EH (cell line): ENCODE measurements at places on chromosomes 3 and 15.

- DNase-seq = peak; percentile 45
Observed at GRCh38 chr3:171846597-171846996, 3.4 kb downstream of the TMEM212 start.

DNA sequence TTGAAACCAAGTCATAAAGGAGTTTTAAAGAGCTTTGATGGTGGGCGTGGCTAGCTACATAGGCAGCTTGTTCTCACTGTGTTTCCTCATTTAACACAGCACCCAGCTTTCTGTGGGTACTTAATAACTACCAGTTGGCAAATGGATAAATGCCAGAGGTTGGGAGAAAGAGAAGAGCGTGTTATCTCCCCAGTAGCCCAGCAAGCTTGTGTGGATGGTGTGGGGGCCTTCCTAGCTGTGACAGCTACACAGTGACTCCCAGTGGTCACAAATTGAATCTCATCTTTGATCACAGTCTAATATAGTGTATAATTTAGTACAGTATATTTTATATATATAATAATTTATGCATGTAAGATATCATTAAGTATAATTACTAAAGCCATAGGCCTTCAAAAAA is 984.1 kb downstream of the EPHA3 start:
- DNase-seq = no peak

GRCh38 chr3:114770874-114771273 is 376.2 kb downstream of the ZBTB20 start:
- DNase-seq = peak; percentile 50

- no peak for DNase-seq
Observed at GRCh38 chr3:140344601-140345205, 333.2 kb upstream of the TRIM42 start.

- no peak for DNase-seq
Observed at GRCh38 chr15:40413036-40413435, 7.4 kb downstream of the IVD start.

DNA sequence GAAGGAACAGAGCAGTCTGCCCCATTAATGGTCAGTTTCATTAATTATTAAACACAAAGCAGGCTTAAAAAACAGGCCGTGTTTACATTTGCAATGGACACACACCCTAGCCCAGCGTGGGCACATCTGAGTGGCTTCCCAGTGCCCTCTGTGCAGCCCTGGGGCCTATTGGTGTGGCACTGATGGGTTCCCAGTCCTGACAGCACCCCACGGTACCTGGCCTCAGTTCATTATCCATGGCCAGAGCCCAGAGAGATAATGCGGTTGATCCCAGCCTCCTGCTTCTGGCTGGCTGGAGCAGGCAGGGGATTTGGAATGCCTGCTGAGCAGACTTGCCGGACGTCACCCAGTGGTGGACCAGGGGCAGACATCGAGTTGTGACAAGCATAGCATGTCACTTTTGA is 110.5 kb upstream of the ABHD17C start:
- no peak for DNase-seq

GRCh38 chr3:150260398-150260710 is 147.7 kb upstream of the TSC22D2 start:
- no peak for DNase-seq

DNA sequence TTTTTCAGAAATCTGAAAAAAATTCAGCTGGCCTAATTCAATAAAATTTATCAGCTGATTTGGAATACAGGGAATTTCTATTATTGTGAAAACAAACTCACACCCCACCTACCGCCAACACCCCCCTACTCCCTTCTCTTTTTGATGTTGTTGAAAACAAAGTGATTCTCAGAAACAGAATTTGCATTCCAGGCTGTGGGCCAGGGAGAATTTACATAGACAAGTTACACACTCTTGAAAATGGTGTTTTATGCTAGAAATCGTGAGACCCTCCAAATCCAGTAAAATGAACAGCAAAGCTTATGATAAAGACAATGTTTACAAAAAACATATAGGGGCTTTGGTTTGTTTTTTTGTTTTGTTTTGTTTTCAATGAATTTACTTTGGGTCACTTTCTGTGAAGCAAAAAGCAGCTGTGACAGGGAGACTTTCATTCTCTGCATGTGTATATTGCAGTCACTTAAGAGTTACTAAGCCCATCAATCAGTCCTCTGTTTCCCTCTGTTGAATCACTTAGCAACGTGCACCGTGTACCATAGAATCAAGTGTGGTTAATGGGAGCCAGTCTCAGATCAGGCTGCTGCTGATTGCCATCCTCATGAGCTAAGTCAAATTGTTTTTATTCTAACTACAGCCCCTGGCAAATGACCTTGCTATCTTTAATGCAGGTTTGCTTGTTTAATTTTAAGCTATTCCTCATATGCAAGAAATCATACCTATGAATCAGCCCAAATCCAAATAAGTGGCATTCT is 159.8 kb downstream of the ALCAM start:
- DNase-seq = peak; percentile 53

DNA sequence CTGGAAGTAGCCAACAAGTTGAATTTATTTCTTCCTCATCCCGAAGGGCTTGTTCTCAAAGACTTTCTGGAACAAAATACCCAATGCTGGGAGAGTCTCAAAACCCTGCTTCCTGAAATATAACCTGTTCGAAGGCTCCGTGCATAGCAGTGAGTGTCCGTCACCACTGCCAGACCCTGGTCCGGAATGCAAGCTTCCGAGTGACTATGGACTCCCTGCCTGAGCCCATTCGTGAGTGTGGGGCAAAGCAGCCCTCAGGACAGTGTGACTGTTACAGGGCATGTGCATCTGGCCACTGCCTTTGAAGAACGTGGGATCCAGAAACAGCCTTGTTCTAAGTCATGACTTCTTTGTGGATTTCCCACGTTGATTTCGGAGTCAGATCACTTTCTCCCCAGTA is 214.5 kb upstream of the IGF1R start:
- no peak for DNase-seq

- peak; percentile 90 for DNase-seq
Observed at GRCh38 chr3:184168363-184169120, 6.1 kb upstream of the AP2M1 start.

DNA sequence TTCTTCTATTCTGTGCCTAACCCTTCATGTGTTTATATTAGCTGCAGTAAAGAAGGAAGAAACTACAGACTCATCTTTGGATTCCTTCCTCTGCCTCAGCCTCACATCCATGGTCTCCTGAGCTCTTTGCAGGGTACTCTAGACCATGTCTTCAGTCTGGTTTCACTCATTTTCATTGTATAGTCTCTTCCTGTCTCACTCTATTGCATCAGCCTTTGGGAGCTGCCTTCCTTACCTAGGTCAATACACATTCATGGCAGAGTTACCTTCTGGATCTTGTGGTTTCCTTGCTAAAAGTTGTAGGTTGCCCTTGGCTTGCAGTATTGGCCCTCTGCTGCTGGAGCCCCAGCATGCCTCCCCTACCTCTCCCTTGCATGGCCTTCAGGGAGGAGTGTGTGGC is 31.5 kb upstream of the SCAANT1 start:
- no peak for DNase-seq

GRCh38 chr3:190326930-190327329 is 4.7 kb upstream of the CLDN1 start:
- peak; percentile 51 for DNase-seq

- no peak for DNase-seq
Observed at GRCh38 chr3:33795131-33795530, 3.3 kb upstream of the PDCD6IP start.

DNA sequence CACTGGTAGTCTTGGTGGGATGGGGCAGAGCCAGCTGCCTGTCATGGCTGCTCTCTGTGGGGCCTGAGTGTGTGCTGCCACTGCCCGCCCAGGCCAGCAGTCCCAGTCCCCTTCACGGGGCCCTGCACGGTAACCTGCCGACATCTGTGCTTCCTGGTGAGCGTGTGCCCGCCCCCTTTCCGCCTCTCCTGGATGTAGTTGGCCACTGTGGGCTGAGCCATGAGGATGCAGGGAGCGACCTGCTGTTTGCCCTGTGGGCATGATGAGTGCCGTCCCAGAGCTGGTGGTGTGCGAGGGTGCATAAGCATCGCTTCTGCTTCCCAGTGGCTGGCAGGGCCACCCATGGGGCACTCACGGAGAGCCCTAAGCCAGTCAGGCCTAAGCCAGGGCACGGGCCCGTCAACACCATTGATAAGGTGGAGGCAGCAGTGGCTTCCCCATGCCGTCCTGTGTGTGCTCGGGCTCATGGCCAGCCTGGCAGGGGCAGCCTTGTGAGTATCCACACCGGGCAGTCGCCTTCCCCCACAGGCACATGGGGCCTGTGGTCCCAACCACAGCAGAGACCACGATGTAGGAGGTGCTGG is 14.6 kb downstream of the PLXNA1 start:
- DNase-seq = no peak

GRCh38 chr3:134594331-134594741 is 56.5 kb downstream of the KY start:
- no peak for DNase-seq

DNA sequence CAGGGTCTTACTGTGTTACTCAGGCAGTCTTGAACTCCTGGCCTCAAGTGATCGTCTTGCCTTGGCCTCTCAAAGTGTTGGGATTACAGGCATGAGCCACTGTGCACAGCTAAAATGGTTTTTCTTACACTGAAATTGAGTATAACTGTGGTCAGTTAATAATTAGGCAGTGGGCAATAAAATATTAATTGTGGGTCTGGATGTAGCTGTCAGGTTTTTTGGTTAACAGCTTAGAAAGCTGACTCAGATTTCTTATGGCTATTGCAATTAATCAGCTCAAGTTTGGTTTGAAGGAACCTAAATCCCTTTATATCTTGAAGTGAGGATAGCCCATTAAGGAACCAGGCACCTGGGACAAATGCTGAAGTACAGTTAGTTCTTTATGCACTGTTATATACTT is 73.8 kb upstream of the LRRFIP2 start:
- DNase-seq = no peak

GRCh38 chr3:50336452-50337174 is 4.0 kb downstream of the RASSF1 start:
- peak; percentile 49 for DNase-seq

- DNase-seq = no peak
Observed at GRCh38 chr3:13700889-13701288, 152.0 kb downstream of the FBLN2 start.

GRCh38 chr3:100988080-100988479 is 5.1 kb downstream of the ABI3BP start:
- no peak for DNase-seq

- DNase-seq = peak; percentile 40
Observed at GRCh38 chr15:75570126-75570845, 8.8 kb downstream of the PTPN9 start.

- peak; percentile 20 for DNase-seq
Observed at GRCh38 chr15:101620671-101621070, 31.5 kb downstream of the TM2D3 start.

DNA sequence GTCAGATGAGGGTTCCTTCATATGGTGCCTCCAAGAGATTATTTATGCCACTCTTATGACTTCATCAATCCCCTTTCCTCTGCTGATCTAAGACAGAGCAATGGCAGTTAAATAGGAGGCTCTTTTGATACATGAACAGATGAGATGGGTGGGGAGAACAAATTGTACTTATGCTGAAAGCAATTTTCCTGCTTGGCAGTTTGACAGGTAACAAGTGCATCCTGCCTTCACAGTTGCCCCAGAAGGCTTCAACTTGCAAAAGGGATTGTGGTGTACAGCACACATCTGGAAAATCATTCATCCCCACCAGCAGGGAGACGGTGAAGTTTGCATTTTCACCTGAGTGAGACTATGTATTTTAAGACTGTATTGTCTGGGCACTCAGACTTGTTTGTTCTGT is 27.3 kb downstream of the ENTPD3 start:
- no peak for DNase-seq

GRCh38 chr3:58305882-58306711 is at the start of the genes HTD2 and RPP14:
HTD2 (plus strand) TSS chr3:58306520; CDS start chr3:58317614, 11,094 bp downstream.
RPP14 (plus strand) TSS chr3:58306245; CDS start chr3:58310330, 4,085 bp downstream.
- peak; percentile 96 for DNase-seq

DNA sequence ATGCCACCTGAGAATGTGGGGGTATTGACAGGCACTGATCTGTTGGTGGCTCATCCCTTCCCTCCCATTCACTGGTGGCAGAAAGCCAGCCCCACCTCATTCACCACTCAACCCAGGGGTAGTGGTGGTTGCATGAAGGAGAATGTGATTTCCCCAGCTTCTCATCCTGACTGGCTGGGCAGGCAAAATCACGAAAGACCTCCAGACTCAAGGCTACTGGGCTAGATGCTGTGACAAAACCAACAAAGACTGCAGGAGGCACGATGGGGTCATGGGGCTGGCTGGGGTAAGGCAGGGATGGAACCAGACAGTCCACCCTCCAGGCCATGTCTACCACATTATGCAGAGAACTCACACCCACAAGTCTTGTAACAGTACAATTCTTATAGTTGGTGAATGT is 33.9 kb downstream of the FSTL1 start:
- DNase-seq = no peak

DNA sequence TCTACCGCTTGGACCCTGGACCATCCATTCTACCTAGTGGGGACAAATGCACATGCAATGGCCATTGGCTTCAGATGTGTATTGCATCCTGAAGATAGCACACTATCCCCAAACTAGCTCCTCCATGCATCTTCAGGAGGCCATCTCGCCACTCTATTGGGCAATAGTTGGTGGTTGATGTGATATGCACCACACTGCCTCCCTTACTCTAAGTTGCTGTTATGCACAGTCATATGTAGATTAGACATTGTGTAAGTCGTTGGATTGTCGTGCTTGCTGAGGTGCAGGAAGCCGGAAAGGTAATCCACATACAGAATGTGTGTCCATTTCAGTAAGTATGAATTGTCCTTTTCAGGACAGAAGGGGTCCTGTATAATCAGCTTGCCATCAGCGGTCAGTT is 26.7 kb upstream of the PLA2G4D start:
- DNase-seq = no peak

DNA sequence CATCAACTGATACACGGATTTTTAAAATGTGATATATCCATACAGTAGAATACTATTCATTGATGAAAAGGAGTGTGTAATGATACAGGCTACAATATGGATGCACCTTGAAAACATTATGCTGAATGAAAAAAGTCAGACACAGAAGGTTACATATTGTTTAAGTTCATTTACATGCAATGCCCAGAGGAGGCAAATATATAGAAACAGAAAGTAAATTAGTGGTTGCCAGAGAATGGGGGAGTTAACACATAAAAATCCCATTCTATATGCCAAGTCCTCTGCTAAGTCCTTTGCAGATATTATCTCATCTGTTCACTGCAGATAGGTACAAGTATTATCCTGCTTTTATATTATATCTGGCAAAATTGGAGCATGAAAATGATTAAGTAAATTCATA is 22.1 kb upstream of the CDIN1 start:
- no peak for DNase-seq

DNA sequence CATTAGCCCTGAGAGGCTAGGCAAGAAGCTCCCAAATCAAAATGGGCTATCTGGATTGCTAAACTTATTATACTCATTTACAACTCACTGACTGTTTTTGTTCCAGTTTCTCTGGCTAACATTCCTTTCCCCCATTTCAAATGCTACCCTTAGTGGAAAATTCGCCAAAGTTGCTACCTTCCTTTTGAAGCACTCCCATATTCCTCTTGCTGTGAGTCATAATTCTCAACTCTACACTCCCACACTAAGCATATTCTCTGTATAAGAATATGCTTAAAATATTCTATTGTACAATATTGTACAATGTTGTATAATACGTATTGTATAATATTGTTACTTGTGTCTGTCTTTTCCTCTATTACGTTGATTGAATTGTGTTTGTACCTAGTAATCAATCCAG is 398.6 kb downstream of the PYDC2 start:
- no peak for DNase-seq

GRCh38 chr15:81286621-81287121 is 37.3 kb downstream of the STARD5 start:
- DNase-seq = no peak
